Stimulated activated CD8-positive, alpha-beta memory T cell treated with anti-CD3 and anti-CD28 coated beads, Interleukin-2, amount 100 ng/mL, for 48 hours (primary cell): ENCODE measurements at places on chromosomes 2 and 18.

GRCh38 chr18:13017247-13017875, 26.2 kb downstream of the CEP192 start:
- DNase-seq: no peak

DNA sequence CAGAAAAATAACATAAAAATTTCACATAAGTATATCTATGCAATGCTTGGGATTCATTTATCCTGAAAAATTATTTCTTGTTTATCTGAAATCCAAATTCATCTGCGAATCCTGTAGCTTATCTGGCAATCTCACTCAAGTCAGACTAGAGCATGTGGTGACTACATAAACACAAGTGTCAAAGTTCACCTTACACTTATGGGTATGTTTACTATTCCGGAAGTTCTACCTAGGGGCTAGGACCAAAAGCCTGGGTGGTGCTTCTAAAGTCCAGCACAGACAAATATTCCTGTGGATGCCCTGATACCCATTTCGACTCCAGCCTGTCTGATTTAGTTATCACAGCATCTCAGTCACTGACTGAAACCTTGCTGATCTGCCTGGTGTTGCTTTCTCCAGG, 364.0 kb downstream of the METTL4 start:
- no peak for DNase-seq

DNA sequence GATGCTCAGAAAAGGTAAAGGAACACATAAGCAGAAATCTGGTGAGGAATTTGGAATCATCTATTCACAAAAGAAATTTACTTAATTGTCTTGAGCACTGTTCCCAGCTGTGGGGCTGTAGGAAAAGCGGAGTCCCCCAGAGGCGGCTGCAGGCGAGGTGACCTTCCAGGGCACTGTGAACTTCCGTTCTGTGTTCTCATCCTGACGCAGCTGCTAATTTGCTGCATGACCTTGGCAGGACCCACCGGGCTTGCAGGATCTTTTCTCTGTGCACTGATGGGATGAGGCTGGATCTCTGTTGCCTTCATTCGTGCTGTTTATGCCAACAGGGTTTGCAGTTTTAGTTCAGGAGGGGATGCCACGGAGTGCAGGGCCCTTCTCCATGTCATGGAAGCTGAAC, 301.9 kb upstream of the MYT1L start:
- DNase-seq: no peak

DNA sequence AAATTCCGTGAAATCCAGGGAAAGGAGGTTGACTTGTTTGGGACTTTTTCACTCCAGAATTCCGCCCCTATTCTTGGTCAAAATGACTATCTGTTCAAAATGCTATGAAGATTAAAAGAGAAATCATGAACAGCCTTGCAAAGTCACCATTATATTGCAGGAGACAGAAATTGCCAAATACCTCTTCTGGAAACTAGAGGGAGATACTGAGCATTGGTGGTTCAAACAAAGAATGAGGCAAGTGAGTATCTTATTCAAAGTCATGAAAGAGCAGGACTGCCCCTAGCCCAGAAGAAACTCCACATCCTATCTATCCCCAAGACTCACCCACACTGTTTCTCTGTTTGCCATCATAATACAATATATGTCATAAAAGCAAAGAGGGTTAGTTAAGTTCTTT, 862.3 kb upstream of the POU3F3 start:
- DNase-seq: no peak

DNA sequence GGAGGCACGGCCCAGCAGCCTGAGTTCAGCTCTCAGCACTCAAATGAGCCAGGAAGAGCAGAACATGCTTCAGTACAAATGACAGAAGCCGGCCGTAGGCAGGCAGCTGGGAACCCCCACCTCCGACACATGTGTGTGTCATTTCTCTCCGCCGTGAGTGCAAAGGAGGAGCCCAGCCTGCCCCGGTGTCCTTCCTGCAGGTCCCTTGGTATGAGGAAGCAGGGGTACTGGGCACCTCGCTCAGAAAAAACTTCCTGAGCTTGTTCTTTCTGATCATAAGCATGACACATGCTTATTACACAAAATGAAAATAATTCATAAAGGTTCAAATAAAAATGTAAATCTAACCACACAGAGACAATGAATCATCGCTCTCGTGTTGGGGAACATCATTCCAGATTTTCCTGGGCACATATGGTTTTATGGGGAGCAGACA, 35.3 kb downstream of the KCNF1 start:
- DNase-seq: no peak

DNA sequence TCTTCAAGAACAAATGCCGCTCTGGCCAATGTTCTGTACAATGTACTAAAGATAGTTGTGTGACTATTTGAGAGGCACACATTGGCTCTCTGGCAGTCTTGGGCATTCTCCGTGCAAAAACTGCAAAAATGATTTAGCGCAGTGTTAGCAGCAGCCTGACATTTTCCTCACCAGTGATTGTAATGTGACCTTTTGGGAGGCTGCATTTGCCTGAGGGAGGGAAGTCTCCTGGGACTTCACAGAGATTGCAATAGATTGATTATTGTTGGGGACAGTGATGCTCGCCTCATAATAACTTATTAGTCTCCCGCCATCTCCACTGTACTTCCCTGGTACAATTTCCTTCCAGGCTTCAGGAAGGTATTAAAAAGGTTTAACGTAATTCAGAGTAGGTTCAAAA, 149.2 kb downstream of the UXS1 start:
- DNase-seq: no peak

DNA sequence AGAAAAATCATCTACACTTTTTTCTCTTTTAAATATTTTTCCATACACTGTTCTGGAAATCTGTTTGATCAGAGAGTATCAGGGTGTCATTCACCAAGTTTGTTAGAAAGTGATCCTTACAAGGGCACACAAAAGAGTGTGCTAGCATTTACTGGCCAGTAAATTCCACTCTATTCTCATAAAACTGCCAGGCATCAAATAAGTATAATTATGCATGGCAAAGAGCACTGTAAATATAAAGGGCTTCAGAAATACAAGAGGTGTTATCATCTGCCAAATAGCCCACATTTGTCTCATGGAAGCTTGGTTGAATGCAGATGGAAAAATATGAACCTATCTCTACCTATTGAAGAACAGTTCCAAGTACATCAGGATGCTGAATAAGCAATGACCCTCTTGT, 847.3 kb upstream of the ACVR2A start:
- no peak for DNase-seq

GRCh38 chr2:97745474-97746174, 32.2 kb downstream of the ZAP70 start:
- DNase-seq: peak; percentile 53
